ENCODE measurements at places on chromosomes 2 and 18.

DNA sequence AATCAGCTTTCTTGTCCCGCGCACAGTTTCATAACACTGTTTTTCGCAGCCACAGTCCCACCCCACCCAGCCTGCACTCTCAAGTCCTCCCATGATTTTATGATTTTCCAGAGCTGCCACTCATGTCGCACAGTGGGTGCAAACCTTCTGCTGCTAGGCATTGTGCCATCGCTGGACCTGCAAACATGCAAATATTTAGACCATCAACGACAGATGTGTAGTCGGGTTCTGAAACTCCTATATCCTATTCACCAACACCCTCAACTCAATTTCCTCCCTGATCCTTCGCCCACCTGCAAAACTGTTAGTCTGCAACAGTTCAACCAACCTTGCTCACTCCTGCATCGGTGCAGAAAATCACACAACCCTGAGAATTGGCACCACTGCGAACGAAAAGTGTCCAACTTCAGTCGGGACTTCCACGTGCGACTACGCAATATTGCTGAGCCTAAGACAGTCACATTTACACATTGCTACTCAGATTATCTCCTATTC is 871 bp upstream of the ALS2 start:
- no peak for DNase-seq

- no peak for DNase-seq
Observed at GRCh38 chr2:199734651-199735050, 116.3 kb downstream of the FTCDNL1 start.

DNA sequence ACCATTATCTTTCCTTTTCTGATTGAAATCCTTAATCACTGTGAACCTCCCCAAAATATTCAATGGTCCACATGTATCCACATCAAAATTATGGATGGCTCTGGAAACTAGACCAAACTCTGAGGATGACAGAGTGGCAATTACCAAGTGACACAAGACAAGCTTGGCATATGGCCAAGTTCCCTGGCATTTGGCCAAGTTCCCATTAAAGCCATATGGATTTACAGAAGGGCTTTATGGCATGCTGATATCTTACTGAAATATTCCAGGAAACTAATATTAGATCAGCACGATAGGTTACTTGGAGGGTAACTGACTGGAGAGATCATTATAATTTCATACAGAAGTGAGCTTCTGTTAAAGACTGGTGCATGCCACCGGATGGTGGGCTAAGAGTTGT is 21.9 kb upstream of the CERS6 start:
- DNase-seq = no peak

GRCh38 chr18:56235481-56236013 is 402.8 kb downstream of the TXNL1 start:
- peak; percentile 41 for DNase-seq

GRCh38 chr2:39508198-39508597 is 71.1 kb upstream of the MAP4K3 start:
- peak; percentile 77 for DNase-seq

- no peak for DNase-seq
Observed at GRCh38 chr2:11665028-11665427, 5.0 kb downstream of the NTSR2 start.

DNA sequence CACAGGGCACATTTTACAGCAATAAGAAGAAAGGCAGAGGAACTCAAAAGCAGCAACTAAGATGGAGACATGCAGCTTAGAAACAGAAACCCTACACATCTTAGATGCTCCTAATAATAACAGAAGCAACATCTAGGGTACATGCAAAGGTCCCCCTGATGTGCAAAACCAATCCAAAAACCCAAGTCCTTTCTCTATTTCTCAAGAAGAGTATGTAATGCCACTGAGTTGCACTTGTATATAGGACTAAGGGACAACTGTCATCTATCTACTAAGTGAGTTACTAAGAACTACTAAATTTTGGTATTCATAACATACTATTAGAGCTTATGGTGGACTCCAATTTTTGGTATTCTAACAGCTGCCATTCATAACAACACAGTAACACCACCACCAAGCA is 28.4 kb downstream of the HNRNPLL start:
- DNase-seq = no peak

DNA sequence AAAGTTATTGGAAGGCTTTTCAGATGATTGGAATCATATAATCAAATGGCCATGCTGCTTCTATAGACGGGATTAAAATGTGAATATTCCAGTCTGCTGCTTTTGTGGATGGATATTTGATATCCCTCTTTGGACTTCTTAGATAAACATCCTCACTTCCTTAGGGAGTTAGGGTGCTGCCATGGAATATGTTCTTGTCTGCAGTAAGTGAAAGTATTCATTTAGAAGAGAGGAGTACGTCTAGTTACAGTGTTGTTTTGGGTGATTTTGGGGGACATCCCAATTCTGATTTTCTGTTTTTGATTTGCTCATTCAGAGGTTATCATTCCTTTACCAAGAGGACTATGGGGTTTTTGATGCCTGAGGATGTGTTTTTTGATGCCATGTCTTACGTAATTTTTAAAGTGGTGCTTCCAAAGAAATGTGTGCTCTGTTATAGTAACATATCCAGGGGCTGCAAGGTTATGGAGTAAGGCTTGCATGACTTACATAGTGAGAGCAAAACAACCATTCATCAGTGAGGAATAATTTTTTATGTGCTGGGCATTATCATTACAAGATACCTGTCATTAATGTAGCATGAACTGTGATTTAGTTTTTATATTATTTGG is 33.6 kb downstream of the ASXL3 start:
- no peak for DNase-seq

- no peak for DNase-seq
Observed at GRCh38 chr2:169571571-169571970, 2.1 kb downstream of the FASTKD1 start.

DNA sequence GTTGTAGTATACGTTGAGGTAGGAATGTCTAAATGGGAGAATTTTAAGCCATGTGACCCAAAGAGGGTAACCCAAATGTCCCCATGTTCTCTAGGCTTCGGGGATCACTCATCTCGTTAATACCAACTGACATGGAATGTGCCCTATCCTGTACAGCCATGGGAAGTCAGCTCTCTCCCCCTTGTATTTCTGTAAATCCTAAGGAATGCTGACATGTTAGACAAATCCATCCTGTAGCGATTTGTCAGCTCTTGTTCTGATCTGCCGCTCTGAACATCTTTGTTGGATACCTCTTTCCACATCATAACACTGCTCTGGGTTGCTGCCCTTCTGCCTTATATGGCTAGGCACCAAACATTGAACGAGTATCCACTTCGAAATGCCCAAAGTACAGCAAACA is 350.6 kb downstream of the RND3 start:
- DNase-seq = no peak

- no peak for DNase-seq
Observed at GRCh38 chr2:201953396-201953795, 80.3 kb upstream of the FZD7 start.

GRCh38 chr2:26772064-26773001 is 8.2 kb downstream of the SLC35F6 start:
- DNase-seq = peak; percentile 41

GRCh38 chr2:46309052-46309953 is 12.1 kb downstream of the EPAS1 start:
- DNase-seq = no peak

GRCh38 chr2:16442971-16443370 is 222.7 kb downstream of the CYRIA start:
- no peak for DNase-seq
